GM04503 (cell line): ENCODE measurements at places on chromosomes 3 and 15.

- DNase-seq = no peak
Measured at GRCh38 chr3:32871273-32871672, 53.5 kb downstream of the TRIM71 start.

GRCh38 chr15:66600240-66600627, 34.4 kb upstream of the LCTL start:
- no peak for DNase-seq

- no peak for DNase-seq
Measured at GRCh38 chr15:100892013-100892355, 12.4 kb downstream of the ALDH1A3 start.

DNA sequence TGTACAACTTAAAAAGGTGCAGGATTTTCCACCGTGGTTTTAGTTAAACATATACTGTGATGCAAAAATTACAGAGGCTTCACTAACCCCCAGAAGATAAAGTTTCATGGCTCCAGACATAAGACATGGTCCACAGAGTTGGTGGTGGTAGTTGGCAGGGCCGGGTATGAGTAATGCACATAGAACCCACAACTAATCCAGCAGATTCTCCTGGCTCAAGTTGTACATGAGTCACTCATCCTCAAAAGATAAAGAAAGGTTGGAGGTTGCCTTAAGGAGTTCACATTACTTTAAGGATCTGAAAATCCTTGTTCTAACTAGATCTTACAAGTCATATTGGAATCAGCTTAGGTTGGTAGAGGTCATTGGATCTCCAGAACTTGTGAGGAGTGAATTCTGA, 98.3 kb upstream of the ZBTB20 start:
- peak; percentile 77 for DNase-seq

GRCh38 chr3:128293930-128294329, 140.6 kb downstream of the EEFSEC start:
- no peak for DNase-seq

DNA sequence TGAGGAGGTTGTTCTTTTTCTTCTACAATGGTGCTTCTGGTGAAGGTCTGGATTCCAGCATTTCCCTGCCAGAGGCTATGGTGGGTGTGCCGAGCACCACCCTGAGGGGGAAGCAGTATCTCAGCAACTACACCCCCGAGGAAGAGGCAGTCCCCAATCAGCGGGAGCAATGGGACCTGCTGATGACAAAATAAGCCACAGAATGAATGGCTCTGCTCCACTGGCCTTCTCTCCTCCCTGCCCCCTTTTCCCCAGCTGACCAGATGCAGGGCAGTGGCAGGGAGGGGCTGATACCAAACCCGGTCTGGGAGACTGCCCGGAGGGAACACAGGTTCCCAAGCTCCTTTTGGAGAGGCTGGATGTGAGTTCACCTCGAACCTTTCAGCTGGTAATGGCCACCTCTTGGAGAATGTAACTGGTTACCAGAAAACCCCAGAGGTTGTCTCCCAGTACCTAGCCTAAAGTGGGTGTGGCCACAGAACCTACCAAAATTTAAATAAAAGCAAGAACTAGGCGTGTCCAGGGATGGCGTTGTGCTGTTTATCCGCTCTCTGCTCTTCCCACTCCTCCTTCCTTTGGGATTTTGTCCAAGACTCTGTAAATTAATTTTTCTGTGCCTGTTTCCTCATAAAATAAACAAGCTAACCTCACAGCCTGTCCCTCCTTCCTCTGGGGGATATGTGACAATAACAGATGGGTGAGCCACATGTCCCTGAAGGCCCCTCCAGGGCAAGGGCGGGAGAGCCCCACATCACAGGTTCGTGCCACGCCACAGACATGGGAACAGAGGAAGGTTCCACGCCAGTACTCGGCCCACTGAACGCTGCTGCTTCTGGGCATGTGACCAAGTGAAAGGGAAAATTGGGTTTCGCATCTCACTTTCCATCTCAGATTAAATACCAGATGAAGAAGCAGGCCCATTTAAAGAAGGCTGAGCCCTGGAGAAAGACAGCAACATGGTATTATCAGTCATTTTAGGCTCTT, 35.1 kb upstream of the SPTBN5 start:
- no peak for DNase-seq

GRCh38 chr15:64985366-64986033, 4.2 kb downstream of the SPG21 start:
- DNase-seq = no peak

GRCh38 chr3:8938021-8938420, 25.3 kb downstream of the RAD18 start:
- DNase-seq = no peak

DNA sequence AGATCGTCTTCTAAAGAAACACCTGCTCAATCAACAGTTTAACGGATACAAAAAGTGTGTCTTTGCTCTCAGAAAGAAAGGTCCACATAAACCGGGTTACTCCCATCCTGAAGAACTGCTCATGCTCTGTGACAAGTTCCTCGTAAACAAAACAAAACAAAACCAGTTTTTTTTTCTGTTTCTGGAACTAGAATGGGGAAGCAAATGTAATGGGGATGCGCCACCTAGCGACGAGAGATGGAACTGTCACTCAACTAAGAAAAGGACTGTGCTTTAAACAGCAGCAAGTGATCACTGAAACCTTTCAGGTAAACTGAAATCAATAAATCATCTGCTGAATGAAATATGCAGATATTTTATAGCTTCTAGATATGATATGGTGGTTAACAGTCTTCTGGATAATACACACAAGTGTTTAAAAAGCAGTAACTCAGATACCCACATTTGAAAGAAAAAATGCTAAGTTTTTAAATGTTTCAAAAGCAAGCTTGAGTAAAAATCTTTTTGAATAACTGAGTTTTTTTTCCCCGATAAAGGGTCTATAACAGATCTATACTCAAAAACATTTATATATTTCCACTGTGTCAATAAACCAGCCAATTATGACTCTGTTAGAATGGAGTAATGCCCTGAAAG, 10.9 kb downstream of the TM2D3 start:
- peak; percentile 29 for DNase-seq

DNA sequence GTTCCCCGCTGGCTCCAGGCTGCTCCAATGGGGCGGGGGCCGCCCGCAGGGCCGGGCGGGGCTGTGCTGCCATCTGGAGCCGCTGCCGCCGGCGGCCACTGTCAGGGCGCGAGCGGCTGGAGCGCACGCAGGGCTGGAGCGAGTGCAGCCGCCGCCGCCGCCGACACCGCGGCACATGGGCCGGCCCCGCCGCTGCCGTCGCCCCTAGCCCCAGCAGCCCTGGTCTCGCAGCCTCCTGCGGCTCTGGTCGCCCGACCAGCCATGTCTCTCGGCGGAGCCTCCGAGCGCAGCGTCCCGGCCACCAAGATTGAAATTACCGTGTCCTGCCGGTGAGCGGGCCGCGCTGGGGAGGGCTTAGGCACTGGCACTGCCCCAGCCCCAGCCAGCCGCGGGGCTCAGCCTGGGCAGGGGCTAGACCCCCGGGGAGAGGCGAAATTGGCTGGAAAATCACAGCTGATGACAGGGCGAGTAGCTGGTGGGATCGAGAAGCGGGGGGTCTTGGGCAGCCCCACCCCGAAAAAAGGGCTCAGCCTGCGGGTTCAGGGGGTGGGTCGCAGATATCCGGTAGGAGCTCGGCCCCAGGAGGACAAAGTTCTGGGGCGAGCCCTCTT, at the start of gene CPNE9:
TSS of gene CPNE9 (plus strand) at position 98 of the 611 bp plus-strand sequence. CDS start at position 262, 164 bp downstream.
- DNase-seq = no peak

DNA sequence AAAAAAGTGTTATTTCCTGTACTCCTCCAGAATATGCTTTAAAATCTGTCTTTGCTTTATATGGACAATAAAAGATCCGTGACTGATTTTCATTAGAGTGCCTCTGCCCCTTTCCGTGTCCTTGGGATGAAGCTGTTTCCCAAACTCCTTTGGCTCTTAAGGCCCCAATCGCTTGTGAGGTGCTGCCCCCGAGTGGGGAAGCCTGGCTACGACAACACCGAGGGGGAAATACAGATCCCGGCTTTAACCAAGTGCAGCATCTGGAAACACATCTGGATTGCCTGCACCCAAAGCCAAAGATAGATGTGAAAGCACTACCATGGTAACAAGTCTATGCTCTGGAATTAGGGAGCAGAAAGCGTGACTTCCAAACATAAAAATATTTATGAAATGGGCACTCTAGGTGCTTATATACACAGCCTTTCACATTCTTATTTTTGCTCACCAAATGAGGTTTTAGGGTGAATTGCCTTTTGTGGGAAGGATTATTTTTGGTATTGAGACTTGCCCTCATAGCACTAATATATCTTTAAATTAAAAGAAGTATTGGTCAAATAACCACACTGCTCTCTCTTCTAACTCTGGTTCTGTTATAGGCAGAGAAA, 40.6 kb upstream of the ADCY5 start:
- DNase-seq = peak; percentile 3

GRCh38 chr3:122060040-122060698, 5.0 kb downstream of the CD86 start:
- no peak for DNase-seq
